ENCODE measurements at places on chromosomes 4 and X. TPM values are rescaled to one million over a fixed set of nuclear protein-coding genes. Genes with fewer than 3 reads are reported as not detected.

The DGKK gene
- total RNA-seq = not detected

The H2BW2 gene
- not detected for total RNA-seq

The ATP1B4 gene
- total RNA-seq = not detected

The HTN1 gene
- total RNA-seq = not detected

The VCX3A gene
- not detected for total RNA-seq

- DNase-seq = no peak
Measured at GRCh38 chrX:84123585-84123984, 64.4 kb downstream of the RPS6KA6 start.

DNA sequence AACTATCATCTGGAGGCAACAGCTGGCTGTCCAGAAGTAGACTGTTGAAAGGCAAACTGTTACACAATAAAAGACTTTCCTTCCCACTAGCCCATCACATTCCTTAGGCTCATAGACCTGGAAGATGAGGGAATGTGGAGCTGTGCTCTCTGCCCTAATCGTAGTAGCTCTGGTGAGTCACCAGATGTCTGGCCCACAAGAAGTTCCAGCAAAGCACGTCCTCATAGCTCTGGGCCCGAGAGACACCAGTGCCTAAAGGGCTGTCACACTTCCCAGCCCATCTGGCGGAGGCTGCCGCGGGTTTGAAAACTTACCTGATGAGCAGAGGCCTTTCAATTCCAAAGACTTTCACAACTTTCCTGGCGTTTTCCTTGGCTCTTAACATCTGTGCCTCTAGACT, 81.7 kb upstream of the STOX2 start:
- no peak for DNase-seq

DNA sequence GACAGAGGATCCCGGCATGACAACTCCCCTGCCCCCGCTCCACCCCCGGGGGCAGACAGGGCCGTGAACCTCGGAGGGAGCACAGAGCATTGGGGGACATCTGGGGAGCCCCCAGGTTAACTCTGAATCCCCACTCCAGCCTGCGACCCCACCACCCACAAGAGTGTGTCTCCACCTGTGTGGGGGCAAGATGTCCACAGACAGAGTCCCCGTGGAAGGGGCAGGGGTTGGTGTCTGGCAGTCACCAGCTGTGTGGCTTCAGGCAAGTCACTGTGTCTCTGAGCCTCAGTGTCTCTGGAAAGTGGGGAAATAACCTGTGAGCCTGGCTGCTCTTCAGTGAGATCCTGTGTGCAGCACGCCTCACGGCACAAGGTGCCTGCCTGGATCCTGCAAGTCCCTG, 239.0 kb downstream of the AFAP1 start:
- DNase-seq = no peak

DNA sequence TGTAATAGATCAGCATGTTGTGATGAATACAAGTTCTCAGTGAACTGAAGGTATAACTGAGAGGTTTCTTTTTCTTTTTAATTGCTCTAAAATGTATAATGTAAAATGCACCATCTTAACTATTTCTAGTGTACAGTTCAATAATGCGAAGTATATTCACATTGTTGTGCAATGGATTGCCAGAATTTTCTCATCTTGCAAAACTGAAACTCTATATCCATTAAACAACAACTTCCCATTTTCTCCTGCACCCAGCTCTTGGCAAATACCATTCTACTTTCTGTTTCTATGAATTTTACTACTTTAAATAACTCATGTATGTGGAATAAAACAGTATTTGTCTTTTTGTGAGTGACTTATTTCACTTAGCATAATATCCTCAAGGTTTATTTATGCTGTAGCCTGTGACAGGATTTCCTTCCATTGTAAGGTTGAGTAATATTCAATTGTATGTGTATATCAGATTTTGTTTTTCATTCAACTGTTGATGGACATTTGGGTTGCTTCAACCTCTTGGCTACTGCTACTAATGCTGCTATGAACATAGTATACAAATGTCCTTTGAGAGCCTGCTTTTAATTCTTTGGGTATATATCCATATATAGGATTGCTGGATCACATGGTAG, 53.5 kb upstream of the NPFFR2 start:
- DNase-seq = no peak

DNA sequence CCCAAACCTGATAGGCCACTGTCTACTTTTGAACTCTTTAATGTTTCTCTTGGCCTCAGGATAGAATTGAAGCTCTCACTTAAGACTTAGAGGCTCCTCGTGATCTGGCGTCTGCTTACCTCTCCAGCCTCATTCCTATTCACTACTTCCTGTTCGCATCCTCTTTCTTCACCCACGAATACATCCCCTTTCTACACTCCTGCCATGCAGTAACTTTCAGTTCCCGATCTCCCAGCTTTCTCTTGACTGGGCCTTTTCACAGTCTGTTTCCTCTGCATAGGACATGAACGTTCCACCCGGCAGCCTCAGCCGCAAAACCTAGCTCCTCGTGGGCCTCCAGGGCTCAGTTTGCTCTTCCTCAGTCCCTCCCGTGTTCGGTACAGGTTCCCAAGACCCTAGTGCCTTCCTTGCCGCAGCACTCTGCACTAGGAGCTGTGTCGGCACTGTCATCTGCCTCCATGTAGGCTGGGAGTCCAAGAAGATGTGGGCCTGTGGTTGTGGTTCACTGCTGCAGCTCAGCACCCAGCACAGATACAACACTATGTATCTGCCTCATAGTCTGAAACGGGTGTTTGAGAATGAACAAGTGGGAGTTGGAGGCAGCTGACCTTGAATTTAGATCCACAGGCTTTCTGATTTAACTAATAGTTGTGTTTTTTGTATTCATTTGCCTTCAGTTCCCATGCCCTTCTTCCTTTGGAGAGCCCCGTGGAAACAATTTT, 15.8 kb downstream of the RPL39 start:
- no peak for DNase-seq

- DNase-seq = no peak
Measured at GRCh38 chr4:81350040-81350439, 121.7 kb downstream of the RASGEF1B start.
